CD4-positive, alpha-beta T cell (primary cell): ENCODE measurements at places on chromosomes 12 and 14. TPM values are rescaled to one million over a fixed set of nuclear protein-coding genes. Genes with fewer than 3 reads are reported as not detected.

Gene TAS2R31
- 1.7 TPM for total RNA-seq

Gene RNASE7
- not detected for total RNA-seq

Gene SLC5A8
- total RNA-seq = not detected

Gene TBX3
- total RNA-seq = not detected

Gene CCDC175
- total RNA-seq = not detected

Gene DNAI7
- 0.36 TPM for total RNA-seq

GRCh38 chr14:58298477-58299400 lies at the start of gene ARID4A:
Gene ARID4A, plus strand, starts transcription at chr14:58298555. Its CDS starts 1,300 bp downstream, at chr14:58299855.
- H3K4me1 ChIP-seq = peaks cover 29% of the 10 kb centered on the region
- peak within 1 kb of the TSS; percentile 85 for H3K4me3 ChIP-seq
- no peaks in the 10 kb centered on the region for H3K27me3 ChIP-seq
- peak; percentile 69 for DNase-seq
- H3K27ac ChIP-seq = peak within 1 kb of the TSS; percentile 95
- peaks cover 33% of the 10 kb centered on the region for H3K36me3 ChIP-seq

DNA sequence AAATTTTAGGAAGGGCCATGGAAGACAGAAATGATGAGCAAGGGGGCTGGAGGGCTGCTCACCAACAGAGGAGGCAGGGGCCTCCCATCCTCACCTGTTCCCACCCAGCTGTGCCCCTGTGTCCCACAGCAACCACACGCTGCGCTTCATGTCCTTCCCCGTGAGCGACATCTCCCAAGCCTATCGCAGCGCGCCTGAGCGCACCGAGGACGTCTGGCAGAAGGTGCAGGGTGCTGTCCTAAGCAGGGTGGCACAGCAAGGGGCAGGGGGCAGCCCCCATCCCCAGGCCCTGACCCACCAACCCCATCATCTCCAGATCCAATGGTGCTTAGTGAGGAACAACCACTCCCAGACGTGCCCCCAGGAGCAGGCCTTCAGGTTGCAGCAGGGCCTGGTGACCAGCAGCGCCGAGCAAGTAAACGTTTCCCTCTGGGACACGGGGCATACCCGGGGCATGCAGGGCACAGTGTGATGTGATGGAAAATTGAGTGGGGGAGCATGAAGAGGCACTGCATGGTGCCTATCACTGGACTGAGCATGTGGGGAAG lies 8.1 kb downstream of the CARMIL3 start:
- H3K27ac ChIP-seq = no peak overlapping the region
- no peaks in the 10 kb centered on the region for H3K36me3 ChIP-seq
- H3K4me3 ChIP-seq = no peak overlapping the region
- no peak for DNase-seq
- no peaks in the 10 kb centered on the region for H3K4me1 ChIP-seq
- no peaks in the 10 kb centered on the region for H3K27me3 ChIP-seq

DNA sequence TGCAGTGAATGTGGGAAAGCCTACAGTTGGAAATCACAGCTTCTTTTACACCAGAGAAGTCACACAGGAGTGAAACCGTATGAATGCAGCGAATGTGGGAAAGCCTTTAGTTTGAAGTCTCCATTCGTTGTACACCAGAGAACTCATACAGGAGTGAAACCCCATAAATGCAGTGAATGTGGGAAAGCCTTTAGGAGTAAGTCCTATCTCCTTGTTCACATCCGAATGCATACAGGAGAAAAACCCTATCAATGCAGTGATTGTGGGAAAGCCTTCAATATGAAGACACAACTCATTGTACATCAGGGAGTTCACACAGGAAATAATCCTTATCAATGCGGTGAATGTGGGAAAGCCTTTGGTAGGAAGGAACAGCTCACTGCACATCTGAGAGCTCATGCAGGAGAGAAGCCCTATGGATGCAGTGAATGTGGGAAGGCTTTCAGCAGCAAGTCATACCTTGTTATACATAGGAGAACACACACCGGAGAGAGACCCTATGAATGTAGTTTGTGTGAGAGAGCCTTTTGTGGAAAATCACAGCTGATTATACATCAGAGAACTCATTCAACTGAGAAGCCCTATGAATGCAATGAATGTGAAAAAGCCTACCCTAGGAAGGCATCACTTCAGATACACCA lies 24.6 kb downstream of the ZNF26 start:
- H3K27ac ChIP-seq = no peak overlapping the region
- H3K36me3 ChIP-seq = peaks cover 77% of the 10 kb centered on the region
- H3K4me3 ChIP-seq = no peak overlapping the region
- DNase-seq = no peak
- no peaks in the 10 kb centered on the region for H3K27me3 ChIP-seq

DNA sequence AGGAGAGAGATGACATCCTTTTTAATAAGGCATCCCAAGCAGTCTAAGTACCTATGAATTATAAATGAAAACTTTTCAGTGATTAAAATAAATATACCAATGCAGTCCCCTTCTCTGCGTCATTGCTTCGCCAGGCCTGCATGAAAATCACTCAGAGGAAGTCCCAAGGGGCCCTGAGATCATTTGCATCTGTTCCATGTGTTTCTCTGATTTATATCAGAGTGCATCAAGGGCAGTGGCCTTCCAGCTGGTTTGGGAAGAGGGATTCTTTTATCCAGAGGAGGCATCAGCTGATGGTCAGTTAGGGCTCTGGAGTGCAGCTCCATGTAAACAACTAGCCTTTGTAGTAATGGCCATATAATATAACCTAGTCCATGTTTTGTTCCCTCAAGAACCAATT lies 210.1 kb downstream of the RGS6 start:
- H3K4me1 ChIP-seq = no peaks in the 10 kb centered on the region
- H3K27ac ChIP-seq = no peak overlapping the region
- no peak overlapping the region for H3K4me3 ChIP-seq
- DNase-seq = no peak
- H3K36me3 ChIP-seq = no peaks in the 10 kb centered on the region
- H3K27me3 ChIP-seq = peaks cover 2% of the 10 kb centered on the region

- no peak overlapping the region for H3K4me3 ChIP-seq
- H3K27ac ChIP-seq = no peak overlapping the region
- no peaks in the 10 kb centered on the region for H3K4me1 ChIP-seq
Measured at GRCh38 chr12:5083955-5084849, 40.5 kb downstream of the KCNA5 start.

GRCh38 chr12:91704446-91704845 lies 441.2 kb downstream of the BTG1 start:
- H3K4me3 ChIP-seq = no peak overlapping the region
- no peak for DNase-seq
- H3K27me3 ChIP-seq = no peaks in the 10 kb centered on the region

- no peaks in the 10 kb centered on the region for H3K36me3 ChIP-seq
- H3K27ac ChIP-seq = peak overlapping the region; percentile 70
- H3K27me3 ChIP-seq = no peaks in the 10 kb centered on the region
- H3K4me1 ChIP-seq = peaks cover 49% of the 10 kb centered on the region
- no peak overlapping the region for H3K4me3 ChIP-seq
- DNase-seq = peak; percentile 79
Measured at GRCh38 chr12:12807970-12808702, 5.0 kb upstream of the DDX47 start.

GRCh38 chr12:124998705-124999104 lies 5.3 kb downstream of the BRI3BP start:
- H3K27me3 ChIP-seq = no peaks in the 10 kb centered on the region
- no peak overlapping the region for H3K4me3 ChIP-seq
- peaks cover 16% of the 10 kb centered on the region for H3K4me1 ChIP-seq
- H3K27ac ChIP-seq = no peak overlapping the region

- H3K27me3 ChIP-seq = no peaks in the 10 kb centered on the region
- H3K36me3 ChIP-seq = no peaks in the 10 kb centered on the region
- no peak overlapping the region for H3K27ac ChIP-seq
- no peak for DNase-seq
- no peaks in the 10 kb centered on the region for H3K4me1 ChIP-seq
Measured at GRCh38 chr14:82029038-82029437, 495.4 kb upstream of the SEL1L start.

GRCh38 chr12:1044199-1044598 lies 53.2 kb downstream of the ERC1 start:
- DNase-seq = no peak
- no peak overlapping the region for H3K27ac ChIP-seq
- no peaks in the 10 kb centered on the region for H3K36me3 ChIP-seq
- no peak overlapping the region for H3K4me3 ChIP-seq

DNA sequence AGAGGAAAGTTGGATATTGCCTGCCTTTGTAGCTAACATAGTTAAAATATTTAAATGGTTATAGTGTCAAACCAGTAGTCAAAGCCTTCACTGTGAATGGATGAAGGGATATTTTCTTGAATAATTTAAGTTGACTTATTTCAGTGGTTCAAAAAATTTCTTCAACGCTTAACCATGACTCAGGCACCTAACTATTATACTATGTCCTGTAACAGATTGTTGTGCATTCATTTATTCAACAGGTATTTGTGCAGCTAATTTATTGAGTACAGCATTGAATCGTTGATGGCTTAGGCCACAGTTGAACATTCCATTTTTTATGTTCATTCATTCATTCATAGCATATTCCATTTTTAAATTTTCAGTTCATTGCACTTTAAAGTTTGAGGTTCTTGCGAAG lies 9.2 kb downstream of the HIF1A start:
- H3K4me1 ChIP-seq = peaks cover 13% of the 10 kb centered on the region
- H3K27ac ChIP-seq = no peak overlapping the region
- DNase-seq = no peak
- no peak overlapping the region for H3K4me3 ChIP-seq
- no peaks in the 10 kb centered on the region for H3K36me3 ChIP-seq
- no peaks in the 10 kb centered on the region for H3K27me3 ChIP-seq
